ENCODE measurements at places on chromosomes 11 and 22.

GRCh38 chr11:114377612-114378267, 22.6 kb downstream of the C11orf71 start:
- no peak for DNase-seq

- peak; percentile 79 for DNase-seq
These were observed at the start of gene CTSW for GRCh38 chr11:65879617-65880016. CTSW (plus strand) TSS chr11:65879837; CDS start chr11:65879855, 18 bp downstream.

DNA sequence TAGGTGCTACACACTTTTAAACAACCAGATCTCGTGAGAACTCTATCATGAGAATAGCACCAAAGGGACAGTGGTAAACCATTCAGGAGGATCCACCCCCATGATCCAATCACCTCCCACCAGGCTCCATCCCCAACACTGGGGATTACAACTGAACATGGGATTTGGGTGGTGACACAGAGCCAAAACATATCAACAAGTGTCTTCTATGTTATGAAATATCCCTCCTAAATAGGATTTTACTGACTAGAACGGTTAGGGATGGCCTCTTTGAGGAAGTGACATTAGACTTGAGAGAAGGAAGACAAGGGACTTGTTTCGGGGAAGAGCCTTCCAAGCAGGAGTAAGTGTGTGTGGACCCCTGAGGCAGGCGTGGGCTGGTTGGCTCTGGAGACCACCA, 11.9 kb upstream of the MRPL11 start:
- DNase-seq = no peak

DNA sequence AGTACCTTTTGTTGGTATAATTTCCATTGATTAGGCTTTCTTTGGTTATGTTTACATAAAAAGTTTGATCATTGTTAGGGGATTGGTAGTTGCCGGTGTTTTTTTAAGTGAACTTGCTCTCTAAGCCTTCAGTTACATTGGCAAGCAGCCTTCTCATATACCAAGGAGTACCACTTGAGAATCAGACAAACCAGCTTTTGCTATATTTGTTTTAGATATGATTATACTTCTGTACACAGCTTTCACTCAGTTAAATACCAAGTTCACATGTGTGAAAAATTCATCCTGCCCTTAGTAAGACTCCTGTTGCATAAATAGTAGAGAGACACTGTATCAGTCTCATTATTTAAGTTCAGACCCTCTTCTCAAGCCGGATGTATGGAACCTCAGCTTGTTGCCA, 22.4 kb downstream of the ALKBH3 start:
- DNase-seq = no peak

- DNase-seq = no peak
These were observed 821 bp downstream of the GAL3ST1 start for GRCh38 chr22:30573594-30574094.

- DNase-seq = no peak
These were observed 40.5 kb downstream of the TPCN2 start for GRCh38 chr11:69089258-69089657.

DNA sequence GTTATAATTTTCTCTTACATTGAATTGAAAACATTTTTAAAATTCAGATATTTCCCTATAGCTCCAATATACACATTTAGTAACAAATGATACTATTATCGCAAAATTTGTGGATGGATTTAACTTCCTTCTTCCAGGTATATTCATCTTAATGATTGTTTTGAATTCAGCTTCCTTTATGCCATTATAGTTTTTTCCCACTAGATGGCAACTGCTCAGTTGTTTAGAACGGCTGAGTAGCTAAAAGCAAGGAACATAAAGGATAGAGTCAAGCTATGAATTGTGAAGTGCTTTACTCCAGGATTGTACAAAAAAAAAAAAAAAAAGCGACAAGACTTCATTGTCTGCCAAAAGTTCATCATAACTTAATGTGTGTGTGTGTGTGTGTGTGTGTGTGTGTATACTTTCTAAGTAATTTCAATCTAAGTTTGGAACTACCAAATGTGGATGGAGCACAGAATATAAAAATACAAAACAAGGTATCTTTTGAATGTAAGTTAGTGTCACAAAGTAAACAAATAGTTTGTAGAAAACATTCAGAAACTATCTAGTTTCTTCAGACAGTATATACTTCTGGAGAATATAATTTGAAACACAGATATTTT, 846.4 kb downstream of the DLG2 start:
- no peak for DNase-seq

- no peak for DNase-seq
These were observed 1.0 kb downstream of the RTN3 start for GRCh38 chr11:63682066-63683021.

- DNase-seq = no peak
These were observed 35.9 kb downstream of the ARAP1 start for GRCh38 chr11:72716290-72716689.

GRCh38 chr22:24189249-24190158, 8.2 kb downstream of the SUSD2 start:
- DNase-seq = no peak

DNA sequence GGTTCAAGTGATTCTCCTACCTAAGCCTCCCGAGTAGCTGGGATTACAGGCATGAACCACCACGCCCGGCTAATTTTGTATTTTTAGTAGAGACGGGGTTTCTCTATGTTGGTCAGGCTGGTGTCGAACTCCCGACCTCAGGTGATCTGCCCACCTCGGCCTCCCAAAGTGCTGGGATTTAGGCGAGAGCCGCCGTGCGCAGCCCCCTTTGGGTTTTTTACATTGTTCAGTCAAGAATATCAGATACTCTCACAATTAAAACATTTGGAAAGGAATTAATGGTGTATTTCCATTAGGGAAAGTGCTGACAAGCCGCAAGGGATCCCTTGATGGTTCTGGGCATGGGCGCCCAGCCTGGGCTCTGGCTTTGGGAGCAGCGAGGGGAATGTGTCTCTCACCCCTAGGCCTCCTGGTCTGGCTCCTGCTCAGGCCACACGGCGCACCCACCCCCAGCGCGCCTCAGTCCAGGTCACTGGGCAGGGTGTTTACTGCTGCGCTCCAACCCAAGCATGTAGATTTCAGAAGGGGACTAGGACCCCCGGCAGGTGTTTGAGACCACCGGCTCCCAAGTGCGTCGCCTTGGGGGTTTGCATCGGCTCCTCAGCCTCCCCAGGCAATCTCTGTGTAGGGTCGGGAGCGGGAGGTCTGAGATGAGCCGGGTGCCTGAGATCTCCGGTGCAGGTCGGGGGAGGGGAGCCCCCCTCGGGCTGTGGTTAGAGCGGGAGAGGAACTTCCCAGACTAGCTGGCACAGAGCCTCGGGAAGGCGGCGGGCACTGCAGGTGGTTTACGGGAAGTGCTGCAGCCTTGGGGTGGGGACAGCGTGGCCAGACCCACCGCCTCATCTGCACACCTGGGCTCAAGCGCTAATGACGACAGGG, 809 bp upstream of the IRF7 start:
- DNase-seq = no peak

GRCh38 chr22:24822471-24822870, 16.5 kb downstream of the SGSM1 start:
- no peak for DNase-seq

DNA sequence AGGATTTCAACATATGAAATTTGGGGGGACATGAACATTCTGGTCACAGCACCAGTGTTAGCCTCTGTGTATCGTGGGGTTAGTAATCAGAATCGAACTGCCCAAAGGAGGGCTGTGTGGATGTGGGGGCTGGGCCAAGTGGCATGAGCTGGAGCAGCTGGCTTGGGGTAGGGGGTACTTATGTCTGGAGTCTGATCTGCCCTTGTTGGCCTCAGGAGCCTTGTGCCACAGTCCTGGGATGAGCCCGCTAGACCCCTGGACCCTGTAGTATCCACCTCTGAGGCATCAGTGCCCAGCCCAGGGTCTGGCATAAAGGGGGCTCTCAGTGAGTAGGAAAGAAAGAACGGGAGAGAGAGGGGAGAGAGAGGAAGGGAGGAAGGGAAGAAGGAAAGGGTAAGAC, 67.3 kb downstream of the LRRC32 start:
- DNase-seq = no peak

DNA sequence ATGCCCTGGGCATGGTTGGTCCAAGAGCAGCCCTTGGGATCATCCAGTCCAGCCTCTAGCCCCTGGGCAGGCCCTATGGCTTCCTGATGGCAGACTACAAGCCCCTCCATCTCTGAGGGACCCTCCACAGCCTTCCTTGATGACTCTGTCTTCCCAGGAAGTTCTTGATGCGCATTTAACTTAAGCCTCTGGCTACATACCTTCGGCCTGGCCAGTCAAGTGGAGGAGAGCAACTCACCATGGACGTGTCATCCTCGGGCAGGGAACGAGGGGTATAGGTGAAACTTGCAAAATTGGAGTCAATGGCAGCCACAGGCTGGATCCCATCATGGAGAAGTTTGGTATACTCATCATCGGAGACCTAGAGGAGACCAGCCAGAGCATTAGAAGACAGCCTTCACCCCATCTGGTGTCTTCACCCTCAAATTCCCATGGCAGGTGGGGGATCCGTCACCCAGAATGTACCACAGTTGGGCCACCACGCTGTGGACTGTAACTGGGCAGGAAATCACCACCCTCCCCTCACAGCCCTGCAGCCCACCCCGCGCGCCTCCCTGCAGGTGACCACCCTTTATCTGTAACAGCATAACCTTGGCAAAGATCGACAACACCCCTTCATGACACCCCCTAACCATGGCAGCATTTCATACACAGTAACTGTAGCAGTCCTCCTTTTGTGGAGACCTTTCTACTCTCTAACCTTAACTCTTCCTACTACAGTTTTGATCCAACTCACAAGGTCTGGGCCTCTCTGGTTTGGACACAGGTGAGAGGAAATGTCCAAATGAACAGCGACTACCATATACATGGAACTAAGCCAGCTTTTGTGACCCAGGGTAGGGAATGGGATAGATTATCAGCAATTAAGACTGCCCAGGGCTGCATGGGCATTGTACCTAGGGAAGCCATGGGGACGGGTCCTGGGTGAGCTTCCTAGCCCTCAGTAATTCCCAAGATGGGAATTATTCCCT, 91.7 kb downstream of the PDE2A start:
- DNase-seq = no peak

DNA sequence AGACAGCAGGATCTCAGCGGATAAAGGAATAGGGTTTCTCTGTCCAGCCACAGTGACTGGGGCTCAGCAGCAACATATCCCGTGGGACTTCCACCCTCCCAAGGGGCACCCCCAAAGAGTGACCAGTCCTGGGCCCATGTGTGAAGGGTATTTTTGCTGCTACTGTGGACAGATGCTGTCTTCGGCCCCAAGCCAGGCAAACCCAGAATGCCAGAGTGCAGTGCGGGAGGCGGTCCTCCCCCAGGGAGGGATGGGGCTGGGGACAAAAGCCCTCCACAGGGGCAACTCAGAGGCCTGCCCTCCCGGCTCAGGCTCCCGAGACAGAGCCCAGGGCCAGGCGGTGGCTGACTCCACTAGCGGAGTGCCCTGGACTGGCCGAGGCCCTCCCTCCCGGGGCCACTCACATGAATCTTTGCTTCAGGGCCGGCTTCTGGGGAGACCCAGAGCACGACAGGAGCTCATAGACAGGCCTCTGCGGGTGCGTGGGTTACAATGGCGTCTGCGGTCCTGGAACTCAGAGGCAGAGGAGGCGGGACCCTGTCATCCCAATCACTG, 34.7 kb upstream of the WNT7B start:
- no peak for DNase-seq

GRCh38 chr22:25120761-25121212, 78.9 kb upstream of the CRYBB3 start:
- DNase-seq = no peak

DNA sequence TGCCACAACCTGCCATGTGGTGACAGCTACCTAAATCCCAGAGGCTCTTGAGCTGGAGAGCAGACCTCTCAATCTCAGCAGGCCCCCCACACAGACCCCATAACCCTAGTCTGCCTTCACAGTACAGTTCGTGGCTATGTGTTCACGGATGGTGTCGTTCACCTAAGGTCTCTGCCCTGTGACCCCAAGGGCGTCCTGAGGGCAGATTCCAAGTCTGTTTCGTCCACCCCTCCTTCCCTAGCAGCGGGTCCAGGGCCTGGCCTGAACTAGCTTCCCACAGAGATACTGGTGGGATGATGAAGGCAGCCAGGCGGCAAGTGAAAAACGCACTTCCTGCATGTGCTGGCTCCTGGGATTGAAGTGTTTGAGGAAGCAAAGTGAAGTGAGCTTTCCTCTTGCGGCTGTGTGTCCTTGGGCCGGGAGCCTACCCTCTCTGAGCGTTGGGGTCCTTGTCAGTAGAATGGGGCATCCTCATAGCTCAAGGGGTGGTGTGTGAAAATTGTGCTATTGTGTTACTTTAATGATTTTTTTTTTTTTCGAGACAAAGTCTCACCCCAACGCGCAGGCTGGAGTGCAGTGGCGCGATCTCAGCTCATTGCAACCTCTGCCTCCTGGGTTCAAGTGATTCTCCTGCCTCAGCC, 70.1 kb downstream of the LRP5 start:
- no peak for DNase-seq

- DNase-seq = peak; percentile 43
These were observed 8.2 kb downstream of the UPB1 start for GRCh38 chr22:24503137-24503842.

DNA sequence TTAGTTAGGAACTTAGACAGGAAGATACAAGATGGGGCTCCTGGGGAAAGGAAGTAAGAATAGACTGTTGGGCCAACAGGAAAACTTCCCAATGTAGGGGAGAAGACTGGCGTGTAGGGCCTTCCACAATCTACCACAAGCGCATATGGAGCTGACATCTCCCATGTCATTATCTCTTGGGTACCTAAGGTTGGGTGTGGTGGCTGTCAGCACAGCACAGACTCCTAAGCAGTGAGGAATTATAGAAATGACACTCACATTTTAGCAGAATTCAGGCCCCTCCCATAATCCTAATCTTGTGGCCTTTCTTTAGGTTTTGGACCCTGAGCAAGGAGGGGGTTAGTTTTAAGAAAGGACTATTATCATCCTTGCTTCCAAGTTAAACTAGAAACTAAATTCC, 11.6 kb downstream of the TRIM21 start:
- DNase-seq = no peak

- no peak for DNase-seq
These were observed 4.0 kb upstream of the MYO7A start for GRCh38 chr11:77124041-77124440.

DNA sequence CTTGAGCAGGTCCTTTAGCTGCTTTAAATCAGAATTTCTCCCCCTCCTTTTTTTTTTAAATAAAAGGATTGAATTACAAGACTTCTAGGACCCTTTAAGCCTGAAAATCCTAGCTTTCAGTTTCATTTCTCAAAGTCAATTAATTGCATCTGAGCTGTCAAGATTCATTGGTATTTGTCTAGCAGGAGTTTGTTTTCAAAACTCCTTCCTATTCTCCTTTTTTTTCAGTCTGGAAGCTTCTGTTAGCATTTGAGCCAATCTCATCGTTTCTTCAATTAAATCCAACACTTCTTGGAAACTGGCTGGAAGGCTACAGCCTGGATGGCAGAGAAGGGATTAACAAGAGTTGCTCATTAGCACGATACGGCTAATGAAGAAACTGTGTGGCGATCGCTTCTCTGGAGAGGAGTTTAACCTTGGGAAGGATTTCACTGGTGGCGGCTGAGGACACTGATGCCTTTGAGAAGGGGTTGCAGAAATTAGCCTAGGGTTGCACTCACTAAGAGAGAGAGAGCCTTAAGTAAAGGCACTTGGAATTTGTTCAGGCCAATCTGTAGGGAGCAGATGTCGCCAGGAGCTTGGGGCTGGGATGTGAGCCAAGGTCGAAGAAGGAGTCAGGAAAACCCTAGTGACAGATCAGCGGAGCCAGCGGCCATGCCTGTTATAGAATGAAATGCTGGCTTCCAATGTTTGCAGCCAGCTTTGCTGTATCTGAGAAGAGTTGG, 43.8 kb upstream of the API5 start:
- DNase-seq = no peak

- DNase-seq = no peak
These were observed 190.7 kb downstream of the SNX19 start for GRCh38 chr11:130725421-130726233.

- DNase-seq = peak; percentile 26
These were observed 56.3 kb upstream of the ADSL start for GRCh38 chr22:40289991-40290459.

- no peak for DNase-seq
These were observed 6.4 kb upstream of the ME3 start for GRCh38 chr11:86678823-86679222.

Measured in NK-92 treated with Interleukin-12 subunit alpha and Interleukin-12 subunit beta, amount 100 ng/mL, for 24 hours (cell line).